ENCODE measurements at places on chromosomes 2 and 18.

- peak; percentile 26 for DNase-seq
Measured at GRCh38 chr2:111897924-111898702, at the start of gene MERTK. MERTK (plus strand) TSS chr2:111898607; CDS start chr2:111898736, 129 bp downstream.

DNA sequence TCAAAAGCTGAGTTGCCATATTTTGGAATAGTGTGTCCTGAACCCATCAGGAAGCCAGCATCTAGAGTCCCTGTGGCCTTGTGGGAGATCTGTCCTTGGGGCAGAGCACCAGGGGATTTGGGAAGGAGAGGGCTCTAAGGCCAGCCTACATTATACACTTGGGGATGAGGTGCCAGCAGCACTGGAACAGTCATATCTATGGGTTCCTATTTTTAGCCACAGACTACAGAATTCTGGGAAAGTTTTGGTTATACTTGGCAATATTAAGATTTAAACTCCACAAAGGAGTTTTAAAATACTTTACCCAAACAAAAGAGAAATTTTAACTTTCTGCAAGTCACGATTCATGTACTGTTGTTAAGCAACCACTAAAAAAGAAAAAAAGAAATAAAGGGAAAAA, 405.7 kb upstream of the MMADHC start:
- DNase-seq: no peak

- DNase-seq: no peak
Measured at GRCh38 chr18:78727057-78727739, 252.4 kb upstream of the SALL3 start.

GRCh38 chr2:19642501-19642900, 259.3 kb downstream of the TTC32 start:
- no peak for DNase-seq

- no peak for DNase-seq
Measured at GRCh38 chr2:191417746-191418145, 172.5 kb downstream of the MYO1B start.
